ENCODE measurements at places on chromosomes 12 and 14.

DNA sequence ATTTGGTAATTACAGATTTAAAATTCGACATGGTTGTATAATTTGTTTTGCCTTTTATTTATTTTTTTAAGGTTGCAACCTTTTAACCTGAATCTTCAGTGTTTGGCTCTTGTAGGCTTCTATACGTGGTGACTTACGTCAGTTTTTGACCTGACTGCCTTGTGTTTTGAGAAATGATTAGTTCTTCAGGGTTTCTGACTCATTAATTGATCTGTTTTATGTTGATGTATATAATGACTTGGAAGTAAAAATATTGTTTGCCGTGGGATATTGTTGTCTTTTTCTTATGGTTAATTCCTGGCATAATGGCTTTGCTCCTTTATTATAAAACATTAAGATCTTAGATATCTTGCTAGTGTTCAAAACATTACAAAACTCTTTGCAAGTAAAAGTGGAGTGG, 2.5 kb downstream of the RASSF8 start:
- DNase-seq = no peak

GRCh38 chr12:130715998-130716968, at the start of gene RIMBP2:
Gene RIMBP2, minus strand, starts transcription at chr12:130716299. Its CDS starts 237,286 bp downstream, at chr12:130479013.
- peak; percentile 58 for DNase-seq

DNA sequence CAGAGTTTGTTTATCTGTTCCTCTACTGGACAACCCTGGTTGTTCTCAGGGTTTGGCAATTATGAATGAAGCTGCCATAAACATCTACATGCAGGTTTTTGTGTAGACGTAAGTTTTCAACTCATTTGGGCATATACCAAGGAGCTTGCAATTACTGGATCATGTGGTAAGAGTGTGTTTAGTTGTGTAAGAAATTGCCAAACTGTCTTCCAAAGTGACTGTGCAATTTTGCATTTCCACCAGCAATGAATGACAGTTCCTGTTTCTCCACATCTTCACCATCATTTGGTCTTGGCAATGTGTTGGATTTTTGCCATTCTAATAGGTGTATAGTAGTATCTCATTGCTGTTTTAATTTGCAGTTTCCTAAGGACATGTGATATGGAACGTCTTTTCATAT, 39.8 kb upstream of the FBXO33 start:
- DNase-seq = no peak

GRCh38 chr14:39683691-39684260, 251.5 kb upstream of the FBXO33 start:
- DNase-seq = no peak

DNA sequence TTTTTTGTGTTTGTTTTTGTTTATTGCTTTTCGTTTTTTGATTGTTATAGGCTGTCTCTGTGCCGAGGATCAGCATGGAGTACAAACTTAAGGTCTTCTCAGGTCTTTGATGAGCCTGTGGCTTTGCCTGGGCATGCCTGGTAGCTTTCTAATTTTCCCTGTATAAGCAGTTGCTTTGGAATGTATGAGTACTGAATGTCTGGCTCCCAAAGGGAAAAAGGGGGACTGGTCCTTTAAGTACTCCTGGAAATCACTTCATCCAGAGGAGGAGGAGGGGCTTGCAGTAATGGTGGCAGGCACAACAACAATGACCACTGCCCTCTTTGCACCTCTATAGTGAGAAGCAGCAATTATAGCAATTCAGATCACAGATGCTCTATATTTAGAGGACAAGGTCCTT, 67.6 kb upstream of the TTC7B start:
- DNase-seq = no peak

DNA sequence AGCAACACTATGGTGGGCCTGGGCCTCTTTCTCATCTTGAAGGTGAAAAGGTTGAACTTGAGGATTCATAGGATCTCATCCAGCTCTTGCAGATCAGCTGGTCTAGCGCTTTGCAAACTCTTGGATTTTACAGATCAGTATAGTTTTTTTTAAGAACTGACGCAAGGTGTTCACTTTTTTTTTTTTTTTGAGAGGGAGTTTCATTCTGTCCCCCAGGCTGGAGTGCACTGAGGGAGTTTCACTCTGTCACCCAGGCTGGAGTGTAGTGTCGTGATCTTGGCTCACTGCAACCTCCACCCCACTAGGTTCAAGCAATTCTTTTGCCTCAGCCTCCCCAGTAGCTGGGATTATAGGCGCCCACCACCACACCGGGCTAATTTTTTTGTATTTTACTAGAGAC, 20.4 kb upstream of the LGMN start:
- DNase-seq = no peak

Measured in hippocampal formation (tissue), 2 donors.